ENCODE measurements at places on chromosomes 7 and 10.

DNA sequence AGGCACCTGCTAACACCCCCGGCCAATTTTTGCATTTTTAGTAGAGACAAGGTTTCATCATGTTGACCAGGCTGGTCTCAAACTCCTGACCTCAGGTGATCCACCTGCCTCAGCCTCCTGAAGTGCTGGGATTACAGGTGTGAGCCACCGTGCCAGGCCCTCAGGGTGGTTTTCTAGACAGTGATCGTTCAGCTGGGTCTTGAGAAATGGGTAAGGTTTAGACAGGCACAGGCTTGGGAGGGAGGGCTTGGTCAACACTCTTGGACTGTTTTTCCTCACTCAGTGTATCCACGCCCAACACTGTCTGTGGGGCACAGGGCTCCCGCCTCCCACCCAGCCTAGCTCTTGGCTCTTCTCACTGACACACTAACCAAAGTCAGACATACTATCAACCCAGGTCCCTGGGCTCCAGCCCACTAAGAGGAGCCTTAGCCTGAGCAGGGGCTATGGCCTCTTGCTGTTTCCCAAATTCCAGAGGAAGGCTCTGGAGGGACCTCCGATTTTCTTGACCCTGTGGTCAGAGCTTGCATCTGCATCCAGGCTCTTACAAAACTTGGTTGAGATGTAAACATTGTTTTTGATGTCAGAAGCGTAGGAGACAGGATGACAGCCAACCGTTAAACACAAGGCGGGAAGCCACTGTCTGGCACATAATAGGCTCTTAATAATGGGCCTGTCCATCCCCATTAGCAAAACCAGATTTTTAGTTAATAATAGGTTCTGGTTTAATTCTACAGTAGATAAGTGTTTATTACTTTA is 143.9 kb downstream of the PRKAG2 start:
- DNase-seq = no peak

GRCh38 chr7:41912851-41913567 is 210.1 kb upstream of the INHBA start:
- no peak for DNase-seq

DNA sequence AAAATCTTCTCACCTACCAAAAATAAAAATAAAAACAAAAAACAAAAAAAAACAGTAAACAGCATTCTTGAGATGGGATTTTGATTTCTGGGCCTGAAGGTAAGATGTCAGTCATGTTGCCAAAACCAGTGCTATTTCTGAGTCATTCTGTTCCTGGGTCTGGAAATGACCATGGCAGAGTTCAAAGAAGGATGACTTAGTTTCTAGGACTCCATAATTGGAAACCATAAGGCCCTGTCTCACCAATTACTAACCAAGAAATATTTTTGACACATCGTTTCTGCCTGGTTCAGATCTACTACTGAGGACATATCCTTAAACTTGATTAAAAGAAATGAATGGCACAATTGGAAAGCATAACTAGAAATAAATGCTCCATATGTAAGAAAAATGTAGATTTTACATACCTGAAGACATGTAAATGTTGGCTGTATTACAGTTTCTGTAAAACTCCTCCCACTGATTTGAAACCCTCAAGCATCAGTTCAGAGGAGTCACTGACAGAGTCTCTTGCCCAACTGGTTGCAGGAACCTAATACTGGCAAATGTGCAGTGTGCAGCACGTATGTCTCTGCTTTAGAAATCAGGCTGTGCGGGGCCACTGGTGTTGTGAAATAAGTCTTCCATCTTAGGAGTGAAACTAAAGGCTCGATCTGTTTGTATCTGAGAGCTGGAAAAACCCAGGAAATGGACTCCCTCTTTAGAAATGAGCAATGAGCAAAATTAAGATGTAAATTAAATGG is 84.8 kb upstream of the EGR2 start:
- no peak for DNase-seq

- no peak for DNase-seq
Measured at GRCh38 chr10:30555465-30555864, 74.1 kb downstream of the LYZL2 start.

DNA sequence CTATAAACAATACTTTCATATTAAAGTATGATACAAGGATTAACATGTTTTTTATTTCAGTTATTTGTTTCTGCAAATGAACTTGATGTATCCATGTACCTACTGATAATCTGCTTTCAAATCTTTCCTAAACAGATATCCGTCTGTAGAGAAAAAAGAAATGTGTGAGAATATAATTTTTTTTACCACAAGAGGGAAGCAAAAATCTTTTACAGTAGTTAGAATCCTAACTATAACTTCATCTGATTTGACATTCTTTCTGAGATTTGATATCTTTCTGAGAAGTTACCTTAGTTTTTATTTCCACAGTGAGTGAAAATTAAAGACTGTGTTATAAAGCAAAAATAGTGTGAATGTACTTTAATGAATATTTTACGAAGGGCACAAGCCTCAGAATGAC is 203.9 kb upstream of the PCLO start:
- no peak for DNase-seq

GRCh38 chr10:5360318-5360915 is 4.3 kb upstream of the UCN3 start:
- DNase-seq = no peak

DNA sequence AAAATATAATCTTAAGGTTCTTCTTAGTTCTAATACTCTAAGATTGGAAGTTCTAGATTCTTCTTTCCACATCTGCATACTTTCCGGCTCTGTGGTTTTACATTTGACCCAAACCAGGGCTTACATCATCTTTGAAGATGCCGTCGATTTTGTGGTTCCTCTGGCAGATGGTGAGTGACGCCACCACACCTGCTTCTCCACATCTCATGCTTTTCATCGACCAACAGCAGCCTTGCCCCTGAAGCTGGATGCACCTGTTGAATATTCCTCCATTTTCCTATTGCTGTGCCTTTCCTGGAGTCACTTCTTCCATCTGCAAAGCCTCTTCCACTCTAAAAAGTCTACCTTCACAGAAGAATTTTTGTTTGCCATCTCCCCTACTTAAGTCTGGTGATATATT is 121.3 kb downstream of the PRKCQ start:
- no peak for DNase-seq

DNA sequence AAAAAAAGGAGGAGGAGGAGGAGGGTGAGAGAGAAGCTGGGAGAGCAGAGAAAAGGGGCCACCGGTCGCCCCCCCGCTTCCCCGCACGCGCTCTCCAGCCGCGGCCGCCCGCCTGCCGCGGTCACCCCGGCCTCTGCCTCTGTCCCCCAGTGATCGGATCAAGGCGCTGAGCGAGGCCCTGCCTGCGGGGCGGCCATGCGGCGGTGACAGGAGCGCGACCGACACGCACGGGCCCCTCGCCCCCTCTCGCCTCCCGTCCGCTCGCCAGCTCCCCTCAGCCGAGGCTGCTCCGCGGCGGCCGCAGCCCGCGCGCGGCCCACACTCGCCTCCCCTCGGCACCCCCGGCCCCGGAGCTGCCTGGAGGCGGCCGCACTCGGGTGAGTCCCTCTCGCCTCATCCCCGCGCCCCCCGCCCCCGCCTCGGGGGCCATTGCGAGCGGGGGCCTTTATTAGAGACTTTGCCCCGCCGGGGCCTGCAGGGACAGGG is at the start of gene GTF2I:
GTF2I (plus strand) TSS at position 27 of the 486 bp plus-strand sequence. CDS start 31,411 bp downstream, outside the sequence.
- DNase-seq = no peak

DNA sequence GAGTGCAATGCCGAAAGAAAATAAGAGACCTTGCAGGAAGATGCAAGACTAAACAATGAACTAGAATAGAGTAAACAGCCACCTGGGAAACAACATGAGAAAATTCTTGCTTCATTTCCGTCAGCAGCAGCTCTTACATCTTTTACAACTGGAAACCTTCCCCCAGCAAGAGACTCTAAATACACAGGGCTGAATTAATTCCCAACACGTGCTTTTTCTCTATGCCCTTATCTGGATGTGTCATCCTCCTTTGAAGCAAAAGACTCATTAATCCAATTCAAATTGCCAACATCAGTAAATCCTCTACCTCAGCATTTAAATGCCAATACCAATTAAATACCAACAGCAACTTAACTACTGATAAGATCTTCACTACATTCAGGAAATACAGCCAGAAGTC is 99.0 kb upstream of the PDE1C start:
- DNase-seq = no peak

DNA sequence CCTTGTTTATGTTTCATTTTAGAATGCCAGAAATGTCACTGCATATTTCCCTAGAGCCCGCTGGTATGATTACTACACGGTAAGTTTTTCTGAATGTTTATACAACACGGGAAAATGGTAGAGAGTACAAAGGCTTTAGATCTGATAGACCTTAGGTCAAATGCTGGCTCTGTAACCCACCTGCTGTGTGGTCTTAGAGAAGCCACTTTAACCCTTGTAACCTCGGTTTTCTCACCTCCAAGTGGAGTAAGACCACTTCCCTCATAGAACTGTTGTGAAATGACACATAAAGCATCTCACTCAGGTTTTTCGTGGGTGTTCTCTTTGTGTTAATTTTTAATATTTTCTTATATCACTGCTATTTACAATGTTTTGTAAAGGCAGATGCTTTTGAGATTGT is 13.9 kb upstream of the MGAM2 start:
- DNase-seq = no peak

DNA sequence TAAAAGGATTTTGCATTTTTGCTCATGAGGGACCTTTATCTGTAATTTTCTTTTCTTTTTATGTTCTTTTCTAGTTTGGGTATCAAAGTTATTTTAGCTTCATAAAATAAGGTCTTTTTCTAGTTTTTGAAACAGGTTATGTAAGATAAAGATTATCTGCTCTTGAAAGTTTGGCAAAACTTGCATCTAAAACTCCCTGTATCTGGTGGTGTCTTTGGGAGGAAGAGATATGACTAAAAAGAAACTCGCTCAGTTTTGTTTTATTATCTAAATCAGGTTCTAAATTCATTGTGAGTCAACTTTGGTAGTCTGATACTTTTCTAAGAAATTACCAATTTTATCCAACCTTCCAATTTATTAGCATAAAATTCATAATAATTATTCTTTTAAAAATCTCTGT is 55.1 kb downstream of the VCL start:
- DNase-seq = no peak
